Occipital lobe (tissue), 3 donors: ENCODE measurements at places on chromosomes 16 and 17. TPM values are rescaled to one million over a fixed set of nuclear protein-coding genes. Genes with fewer than 3 reads are reported as not detected.

DNA sequence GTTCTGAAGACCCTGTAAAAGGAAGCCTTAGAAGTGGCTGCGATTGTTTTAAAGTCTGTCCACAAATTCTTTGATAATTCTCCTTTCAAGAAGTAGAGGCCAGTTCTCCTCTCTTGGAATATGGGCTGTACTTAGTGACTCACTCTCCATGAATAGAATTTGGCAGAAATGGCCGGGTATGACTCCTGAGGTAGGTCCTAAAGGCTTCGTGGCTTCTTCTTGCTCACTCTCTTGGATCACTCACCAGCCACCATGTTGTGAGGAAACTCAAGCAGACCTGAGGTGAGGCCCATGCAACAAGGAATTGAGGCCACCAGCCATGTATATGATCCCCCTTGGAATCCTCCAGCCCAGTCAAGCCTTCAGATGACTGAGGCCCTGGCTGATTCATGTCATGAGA is 75.8 kb downstream of the WWOX start:
- DNase-seq = no peak

- no peak for DNase-seq
Measured at GRCh38 chr16:2764718-2765117, 12.3 kb downstream of the SRRM2 start.

DNA sequence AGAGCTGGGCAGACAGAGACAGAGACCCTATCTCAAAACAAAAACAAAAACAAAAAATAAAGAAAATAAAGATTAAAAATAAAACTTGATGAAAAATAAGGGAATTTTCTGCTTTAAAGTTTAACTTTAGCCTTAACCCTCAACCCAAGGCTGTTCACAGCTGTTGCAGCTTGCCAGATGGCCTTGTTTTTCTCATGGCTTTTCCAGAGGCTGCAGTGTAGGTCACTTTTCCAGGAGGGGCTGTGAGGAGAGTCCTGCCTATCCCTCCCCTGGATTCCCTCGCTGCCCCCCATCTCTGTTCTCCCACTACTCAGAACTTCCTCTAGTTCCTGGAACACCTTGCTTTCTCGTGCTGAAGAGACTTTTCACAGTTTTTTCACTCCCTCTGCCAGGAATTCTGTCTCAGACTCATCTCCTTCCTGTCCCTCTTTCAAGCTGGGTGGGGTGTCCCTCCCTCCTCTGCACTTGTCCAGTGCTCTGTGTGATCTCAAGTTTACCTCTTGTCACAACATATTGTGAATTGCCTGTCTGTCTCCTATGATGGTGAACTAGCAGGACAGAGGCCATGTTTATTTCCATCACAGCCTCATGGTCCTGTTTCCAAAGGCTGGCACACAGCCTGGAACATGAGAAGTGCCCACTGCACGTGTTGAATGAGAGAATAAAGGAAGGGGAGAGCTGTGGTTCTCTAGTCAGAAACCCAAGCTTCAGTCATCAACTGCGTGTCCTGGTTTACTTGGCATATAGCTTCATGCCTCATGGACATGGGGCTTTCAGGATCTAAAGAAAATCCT is 69.9 kb upstream of the MSI2 start:
- DNase-seq = no peak

DNA sequence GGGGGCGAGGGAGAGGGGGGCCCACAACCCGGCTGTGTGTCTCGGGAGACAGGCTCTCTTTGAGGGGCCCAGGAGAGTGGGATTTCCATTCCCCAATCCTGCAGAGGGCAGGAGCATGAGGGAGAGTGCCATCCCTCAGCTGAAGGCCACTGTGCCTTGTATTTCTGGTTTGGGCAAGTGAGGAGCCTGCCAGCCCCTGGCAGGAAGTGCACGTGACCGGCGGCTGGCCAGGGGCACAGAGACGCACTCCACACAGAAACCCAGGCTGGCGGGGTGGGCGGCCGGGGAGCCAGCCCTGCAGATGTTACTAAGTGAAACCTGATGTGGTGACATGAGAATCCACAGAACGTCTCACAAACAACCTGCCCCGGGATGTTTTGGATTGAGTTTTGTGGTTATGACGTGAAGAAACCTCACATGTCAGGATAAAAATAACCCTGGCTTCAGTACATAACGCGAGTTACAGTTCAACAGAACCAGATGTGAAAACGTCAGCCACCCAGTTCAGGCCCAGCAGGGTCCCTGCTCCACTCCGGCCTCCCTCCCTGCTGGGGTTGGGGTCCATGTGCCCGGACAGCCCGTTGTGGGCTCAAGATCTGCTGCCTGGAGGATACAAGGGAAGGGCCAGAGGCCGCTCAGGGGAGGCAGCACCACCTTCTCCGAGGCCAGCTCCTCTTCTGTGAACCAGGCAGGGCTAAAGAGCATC is 51.7 kb upstream of the MTSS2 start:
- DNase-seq = no peak

DNA sequence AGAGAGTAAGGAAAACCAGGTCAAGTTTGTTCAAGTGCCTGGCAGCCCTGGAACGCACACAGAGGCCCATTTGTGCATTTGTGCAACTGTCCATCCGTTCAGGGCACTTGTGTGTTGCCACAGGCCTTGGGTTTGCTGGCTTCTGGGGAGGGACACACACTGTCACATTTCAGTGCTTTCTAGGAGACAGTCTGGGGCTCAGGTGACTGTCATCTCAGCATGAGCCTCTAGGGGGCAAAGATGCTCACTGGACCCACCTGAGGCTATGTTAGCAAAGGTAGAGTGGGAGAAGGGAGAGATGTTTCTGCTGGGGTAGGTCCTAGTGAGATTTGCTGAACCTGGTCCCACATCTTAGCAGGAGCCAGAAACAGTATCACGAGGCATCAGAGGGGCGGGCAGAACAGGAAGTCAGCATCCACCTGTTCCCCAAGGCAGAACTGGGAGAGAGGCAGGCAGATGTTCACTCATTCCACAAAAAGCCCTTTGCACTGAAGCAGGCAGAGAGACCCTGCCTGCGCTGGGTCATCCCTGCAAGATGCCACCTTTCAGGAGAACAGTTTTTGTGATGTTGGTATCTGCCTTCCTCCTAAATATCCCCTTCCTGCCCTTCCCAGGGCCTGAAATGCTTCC is 48.5 kb downstream of the RAI1 start:
- DNase-seq = no peak

DNA sequence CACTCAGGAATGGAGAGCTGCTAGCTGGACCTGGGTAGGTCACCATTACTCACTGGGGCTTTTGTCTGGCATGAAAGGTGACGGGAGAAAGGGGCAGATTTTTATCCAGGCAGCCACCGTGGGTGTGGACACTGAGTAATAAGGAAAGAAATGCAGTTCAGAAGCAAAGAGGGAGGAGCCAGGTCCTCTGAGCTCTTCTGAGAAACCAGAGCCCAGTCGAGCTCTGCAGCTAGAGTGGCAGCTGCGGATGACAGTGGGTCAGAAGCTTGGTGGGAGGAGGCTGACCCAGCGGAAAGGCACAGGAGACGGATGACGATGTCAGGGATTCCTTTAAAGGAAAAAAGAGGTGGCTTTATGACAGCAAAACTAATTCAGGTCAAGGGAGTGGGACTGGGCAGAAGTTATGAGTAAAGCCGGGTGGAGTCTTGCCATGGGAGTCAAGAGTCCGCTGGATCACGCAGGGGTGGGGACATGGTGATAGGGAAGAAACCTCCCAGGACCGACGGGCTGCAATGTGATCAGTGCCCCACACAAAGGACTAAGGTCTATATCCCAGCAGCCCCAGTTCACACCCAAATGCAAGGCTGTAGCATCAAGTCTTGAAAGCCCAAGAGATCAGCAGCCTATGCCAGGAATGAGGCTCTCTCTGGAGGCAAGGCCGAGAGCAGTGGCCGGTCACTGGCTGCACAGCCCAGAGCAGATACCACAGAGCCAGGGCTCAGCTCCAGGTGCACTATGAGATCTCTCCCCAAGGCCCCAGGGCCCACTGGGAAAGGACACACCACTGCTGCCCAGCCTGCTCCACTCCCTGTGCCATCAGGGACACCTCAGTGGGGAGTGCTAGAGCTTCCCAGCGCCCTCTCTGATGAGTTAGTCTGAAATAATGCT is 6.3 kb upstream of the MNT start:
- no peak for DNase-seq

KRTAP9-4 gene
- not detected for total RNA-seq

CLEC18A gene
- total RNA-seq = not detected

TIMP2 gene
- total RNA-seq = 33.2 TPM

MED31 gene
- total RNA-seq = 16.1 TPM

DNA sequence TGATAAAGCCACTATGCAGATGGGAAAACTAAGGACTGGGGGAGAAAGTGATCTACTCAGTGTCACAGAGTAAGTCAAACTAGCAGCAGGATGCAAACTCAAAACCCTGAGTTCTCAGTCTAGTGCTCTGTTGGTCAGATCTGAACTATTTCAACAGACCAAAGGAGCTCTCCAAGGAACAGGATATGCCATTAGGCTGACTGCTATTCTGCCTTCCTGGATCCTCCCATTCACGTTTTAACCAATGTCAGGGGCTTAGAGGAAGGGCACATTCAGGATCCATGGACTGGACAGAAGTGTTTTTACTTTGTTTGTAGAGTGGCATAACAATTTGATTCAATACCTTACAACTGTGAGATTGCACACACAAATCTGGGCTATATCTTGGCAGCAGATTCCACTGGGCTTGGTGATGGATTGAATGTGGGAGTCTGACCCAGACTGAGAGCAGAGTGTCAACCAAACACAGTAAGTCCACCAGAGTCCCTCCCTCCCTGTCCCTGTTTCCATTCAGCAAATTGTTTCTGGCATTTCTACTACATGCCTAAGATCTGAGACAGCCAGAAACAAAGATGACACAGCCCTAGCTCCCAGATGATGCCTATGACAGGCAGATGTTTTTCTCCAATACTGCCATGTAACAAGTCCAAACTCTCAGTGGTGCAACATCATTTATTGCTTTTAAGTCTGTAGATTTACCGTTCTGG is 337.8 kb upstream of the CDH5 start:
- no peak for DNase-seq

- peak; percentile 3 for DNase-seq
Measured at GRCh38 chr17:49063652-49064051, 66.5 kb downstream of the IGF2BP1 start.

DNA sequence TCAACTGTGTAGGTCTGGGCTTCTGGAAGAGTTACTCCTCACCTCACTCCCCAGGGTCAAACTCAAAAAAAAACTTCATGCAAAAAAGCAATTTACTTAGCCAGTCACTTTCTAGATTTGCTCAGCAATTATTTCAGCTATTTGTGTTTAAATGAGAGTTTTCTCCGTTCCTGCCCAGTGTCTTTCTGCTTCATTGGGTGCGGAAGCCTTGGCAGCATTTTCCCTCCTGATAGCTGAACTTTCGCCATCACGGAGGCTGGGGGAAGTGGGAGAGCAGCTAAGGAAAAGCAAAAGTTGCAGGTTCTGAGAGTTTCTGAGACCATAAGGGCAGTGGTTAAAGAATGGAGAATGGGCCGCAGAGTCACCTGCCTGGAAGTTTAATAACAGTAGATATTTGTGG is 287.1 kb upstream of the DYNLRB2 start:
- DNase-seq = no peak

OGFOD1 gene
- total RNA-seq = 42.9 TPM

GRCh38 chr17:74757502-74757901 is 9.1 kb downstream of the NHERF1 start:
- DNase-seq = no peak

- DNase-seq = no peak
Measured at GRCh38 chr16:24815021-24815420, 30.7 kb upstream of the SLC5A11 start.

- peak; percentile 10 for DNase-seq
Measured at GRCh38 chr16:22373662-22374310, 633 bp downstream of the CDR2 start.

DNA sequence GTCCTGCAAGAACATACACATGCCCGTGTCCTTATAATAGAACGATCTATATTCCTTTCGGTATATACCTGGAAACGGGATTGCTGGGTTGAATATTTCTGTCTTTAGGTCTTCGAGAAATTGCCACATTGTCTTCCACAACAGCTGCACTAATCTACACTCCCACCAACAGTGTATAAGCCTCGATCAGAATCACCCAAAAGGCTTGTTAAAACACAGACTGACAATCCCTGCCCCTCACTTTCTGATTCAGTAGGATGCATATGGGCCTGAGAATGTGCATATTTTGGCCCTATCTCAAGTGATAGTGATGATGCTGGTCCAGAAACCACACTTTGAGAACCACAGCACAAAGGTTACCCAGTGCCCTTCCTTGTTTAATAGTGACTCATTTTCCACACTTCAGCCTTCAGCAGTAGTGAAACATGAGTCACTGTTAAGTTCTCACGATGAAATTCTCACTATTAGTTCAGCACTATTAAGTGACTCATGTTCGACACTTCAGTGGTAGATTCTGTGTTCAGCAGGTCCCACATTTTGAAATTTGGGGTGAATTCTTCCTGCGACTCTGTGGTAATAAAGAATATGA is 215.6 kb downstream of the GRIN2A start:
- no peak for DNase-seq

DNA sequence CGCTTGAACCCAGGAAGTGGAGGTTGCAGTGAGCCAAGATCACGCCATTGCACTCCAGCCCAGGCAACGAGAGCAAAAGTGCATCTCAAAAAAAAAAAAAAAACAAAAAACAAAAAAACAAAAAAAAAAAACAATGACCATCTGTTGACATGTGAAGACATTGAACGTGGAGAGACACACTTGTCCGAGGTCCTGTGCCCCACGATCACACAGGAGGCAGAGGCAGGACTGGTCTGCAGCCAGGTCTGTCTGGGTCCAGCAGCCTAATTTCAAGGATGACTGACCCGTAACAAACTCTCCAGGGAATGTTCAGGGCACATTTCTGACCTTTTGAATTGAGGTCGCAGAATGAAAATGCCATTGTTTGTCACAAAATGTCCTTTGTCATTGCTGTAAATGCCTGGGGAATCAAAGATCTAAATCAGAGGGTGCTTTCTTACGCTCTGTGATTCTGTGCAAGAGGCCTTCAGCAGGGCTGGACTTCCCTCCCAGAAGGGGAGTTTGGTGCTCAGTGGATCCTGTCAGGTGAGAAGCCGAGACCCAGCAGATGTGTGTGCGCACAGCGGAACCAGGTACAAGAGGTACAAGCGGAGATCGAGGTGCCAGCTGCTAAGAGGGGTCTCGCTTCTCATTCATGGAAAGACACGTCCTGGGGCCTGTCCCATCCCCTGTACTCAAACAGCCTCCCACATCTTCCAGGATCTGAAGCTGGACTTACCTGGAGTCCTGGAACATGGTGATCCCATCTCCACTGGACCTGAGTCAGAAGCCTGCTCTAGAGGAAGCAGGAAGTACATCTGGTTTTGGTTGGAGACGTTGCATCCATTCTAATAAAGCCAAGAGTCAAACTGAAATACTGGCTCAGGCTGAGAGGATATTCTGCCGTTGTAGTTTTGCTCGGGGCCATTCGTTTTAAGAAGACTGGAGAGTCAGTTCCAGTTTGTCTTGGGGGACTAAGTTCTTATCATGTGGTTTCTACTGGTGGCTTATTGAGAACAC is 95.8 kb downstream of the IRF8 start:
- no peak for DNase-seq
